ENCODE measurements at places on chromosomes 2 and 18.

DNA sequence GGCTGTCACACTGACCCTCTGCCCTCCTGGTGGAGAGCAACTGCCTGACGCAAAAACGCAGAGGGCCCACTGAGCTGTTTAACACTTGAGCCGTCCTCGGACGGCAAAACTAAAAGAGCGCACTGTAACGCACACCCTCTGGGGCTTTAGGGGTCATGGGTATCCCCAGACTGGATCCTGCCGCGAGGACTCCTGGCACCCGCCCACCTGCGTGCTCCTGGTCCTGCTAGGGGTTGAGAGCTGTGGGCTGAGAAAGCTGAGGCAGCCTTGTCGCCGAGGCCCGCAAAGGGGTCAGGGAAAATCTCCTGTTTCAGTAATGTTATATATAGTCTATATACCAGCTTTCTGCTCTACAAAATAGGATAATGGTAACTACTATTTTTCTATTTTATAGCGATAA lies 39.1 kb downstream of the MDH1 start:
- DNase-seq: no peak

- no peak for DNase-seq
Measured at GRCh38 chr18:79644666-79645057, 34.9 kb upstream of the CTDP1 start.

DNA sequence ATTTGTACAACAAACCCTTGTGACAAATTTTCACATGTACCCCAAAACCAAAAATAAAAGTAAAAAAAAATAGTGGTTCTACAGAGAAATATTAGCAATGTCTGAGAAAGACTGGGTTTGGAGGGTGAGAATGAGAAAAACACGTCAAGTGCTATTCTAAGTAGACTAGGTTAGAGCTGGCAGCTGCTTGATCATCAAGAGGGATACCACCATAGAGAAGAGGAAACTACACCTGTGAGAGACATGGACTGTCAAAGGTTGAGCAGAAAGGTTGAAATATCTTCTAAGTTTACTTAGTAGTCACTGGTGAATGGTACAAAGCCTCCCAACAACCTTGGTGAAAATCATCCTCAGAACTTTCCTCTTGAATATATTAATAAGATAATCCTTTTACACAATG lies 126.9 kb upstream of the ITGA4 start:
- DNase-seq: no peak

GRCh38 chr18:1906421-1906820 lies 664.9 kb downstream of the METTL4 start:
- DNase-seq: no peak

DNA sequence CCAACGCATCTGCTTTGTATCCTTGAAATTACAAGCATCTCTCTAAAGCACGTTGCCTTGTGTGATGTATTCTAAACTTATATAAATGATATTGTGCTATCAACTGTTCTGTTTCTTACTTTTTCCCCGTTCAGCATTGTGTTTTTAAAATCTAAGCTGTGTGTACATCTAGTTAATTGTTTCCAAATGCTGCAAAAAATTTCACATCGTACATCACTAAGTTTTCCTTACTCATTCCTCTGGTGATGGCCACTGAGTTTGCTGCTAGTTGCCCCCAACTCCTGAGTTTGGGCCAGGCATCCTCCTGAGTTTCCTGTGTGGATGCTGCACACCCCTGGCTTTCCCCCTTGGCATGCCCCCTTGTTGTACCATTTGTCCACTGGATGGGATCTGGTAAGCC lies 139.7 kb downstream of the MYCN start:
- no peak for DNase-seq

GRCh38 chr18:56709463-56709862 lies 58.3 kb downstream of the WDR7 start:
- no peak for DNase-seq

DNA sequence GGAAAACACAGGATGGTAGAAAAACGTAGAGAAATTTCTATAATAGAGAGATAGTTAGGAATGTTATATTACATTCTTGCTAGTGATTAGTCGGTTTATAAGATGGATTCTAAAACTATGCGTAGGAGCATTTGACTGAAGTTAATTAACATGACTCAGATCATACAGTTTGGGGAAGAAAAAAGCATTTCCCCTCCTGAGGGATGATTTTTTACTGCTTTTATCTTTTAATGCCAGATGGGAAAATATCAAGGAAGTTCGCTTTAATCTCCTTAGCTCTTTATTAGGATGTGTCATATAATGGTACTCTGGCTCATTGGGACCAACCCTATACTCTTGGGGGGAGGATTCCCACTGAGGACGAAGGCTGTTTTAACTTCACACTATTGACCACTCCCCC lies 502.1 kb downstream of the TGIF1 start:
- no peak for DNase-seq

- no peak for DNase-seq
Measured at GRCh38 chr2:28370354-28370753, 22.3 kb upstream of the FOSL2 start.

DNA sequence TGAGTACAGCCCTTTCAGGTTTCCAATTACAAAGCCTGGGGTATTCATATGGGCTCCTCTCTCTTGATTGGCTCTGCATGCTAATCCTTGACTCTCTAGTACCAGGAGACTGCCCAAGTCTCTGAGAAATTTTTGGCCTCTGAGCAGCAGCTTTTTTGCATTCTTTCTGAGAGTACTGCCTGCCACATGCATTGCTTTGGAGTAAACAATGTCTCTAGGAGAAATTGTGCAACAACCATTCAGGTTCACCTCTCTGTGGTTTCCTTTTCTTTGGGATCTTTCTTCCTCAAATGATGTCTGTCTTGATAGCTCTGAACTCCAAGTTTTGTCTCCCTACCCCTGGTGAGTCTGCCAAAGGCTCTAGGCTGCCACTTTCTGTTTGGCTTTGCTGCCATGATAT lies 115.8 kb upstream of the SETBP1 start:
- no peak for DNase-seq

DNA sequence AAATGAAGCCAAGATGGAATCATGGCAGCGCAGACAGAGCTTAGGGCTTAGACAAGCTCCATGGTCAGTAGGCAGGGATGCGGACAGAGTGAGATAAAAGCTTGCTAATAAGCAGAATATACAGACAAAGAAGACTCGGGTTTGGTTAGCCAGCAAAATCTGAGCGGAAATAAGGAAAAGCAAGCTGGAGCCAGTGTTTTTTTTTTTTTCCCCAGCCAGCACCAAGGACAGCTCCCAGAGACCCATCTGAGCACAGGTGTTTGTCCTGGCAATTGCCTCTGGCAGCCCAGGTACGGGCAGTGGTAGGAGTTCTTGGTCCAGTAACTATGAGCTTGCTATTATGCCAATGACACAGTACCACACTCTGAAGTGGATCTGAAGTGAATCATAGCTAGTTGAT lies 187.6 kb downstream of the ADCYAP1 start:
- DNase-seq: no peak

DNA sequence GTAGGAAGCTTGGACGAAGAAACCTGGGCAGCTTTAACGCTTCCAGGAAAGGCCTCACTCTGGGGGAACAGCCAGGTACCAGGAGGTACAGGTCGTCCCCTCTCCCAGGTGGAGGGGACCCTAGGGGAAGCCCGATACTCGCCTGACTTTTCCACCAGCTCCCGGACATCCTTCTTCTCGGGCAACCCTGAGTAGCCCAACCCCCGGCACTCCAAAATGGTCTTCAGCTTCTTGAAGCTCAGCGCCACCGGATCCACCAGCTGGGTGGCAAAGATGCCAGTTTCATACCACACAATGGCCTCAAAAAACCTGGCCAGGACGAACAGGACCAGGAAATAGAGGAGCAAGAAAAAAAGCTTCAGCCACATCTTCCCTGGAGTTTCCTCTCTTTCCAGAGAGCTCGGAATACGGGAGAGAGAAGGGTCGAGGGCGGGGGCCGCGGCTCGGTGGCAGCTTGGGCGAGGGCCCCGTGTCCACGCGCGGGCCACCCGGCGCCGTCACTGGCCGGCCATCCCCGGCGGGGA lies 1.1 kb downstream of the RNF103 start:
- DNase-seq: peak; percentile 37

DNA sequence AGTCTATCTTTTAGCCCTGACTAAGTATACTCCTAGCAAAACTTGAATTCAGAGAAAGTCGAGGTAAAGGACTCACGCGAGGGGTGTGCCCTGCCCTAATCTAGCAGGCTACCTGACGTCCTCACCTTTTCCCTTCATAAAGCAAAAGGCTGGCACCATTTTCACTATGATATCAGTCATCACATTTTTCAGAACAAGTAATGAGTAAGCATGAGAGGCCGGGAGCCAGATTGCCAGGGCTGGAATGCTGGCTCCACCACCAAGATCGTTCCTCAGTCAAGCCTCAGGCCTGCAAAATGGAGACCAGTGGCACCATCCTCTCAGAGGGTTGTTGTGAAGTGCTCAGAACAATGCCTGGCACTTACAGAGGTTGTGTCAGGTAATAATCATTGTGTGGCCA lies 18.7 kb upstream of the NCKAP5 start:
- DNase-seq: no peak

- no peak for DNase-seq
Measured at GRCh38 chr18:57533868-57534510, 52.5 kb downstream of the FECH start.
